A172 (cell line): ENCODE measurements at places on chromosomes 1 and 21.

DNA sequence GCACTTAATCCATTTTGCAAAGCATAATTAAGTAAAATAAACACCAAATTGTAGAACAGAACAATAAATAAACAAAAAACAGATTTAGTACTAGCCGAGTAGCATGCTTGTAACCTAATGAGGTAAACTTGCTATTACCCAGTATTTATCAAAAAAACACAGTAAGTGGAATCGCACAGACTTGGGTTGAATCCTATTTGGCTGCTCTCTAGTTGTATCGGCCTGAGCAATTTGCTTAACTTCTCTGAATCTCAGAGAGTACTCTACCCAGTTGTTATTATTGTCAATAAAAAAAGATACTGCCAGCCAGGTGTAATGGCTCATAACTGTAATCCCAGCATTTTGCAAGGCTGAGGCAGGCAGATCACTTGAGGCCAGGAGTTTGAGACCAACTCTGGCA is 664.3 kb downstream of the ADGRL2 start:
- no peak for DNase-seq

- DNase-seq: no peak
These were observed 145.5 kb downstream of the CRB1 start for GRCh38 chr1:197413564-197413963.

- DNase-seq: no peak
These were observed 74.0 kb upstream of the ZBTB18 start for GRCh38 chr1:243977094-243977493.

DNA sequence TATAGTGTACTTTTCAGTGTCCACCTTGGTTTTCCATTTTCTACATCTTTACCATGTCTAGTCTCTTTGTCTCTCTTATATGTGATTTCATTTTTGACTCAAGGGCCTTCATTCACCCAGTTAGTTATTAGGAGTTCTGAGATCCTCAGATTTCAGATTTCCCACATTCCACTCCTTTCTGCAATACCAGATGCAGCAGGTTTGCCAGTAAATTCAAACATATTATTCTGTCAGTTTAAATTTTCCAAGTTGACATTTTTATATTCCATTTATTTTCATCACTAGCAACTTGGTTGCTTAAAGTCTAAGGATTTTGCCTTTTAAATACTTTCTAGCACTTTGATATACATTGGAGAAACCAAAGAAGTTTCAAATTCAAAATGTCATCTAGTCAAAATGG is 42.4 kb downstream of the ABL2 start:
- DNase-seq: no peak

GRCh38 chr1:212237651-212238050 is 47.6 kb upstream of the PPP2R5A start:
- DNase-seq: no peak

DNA sequence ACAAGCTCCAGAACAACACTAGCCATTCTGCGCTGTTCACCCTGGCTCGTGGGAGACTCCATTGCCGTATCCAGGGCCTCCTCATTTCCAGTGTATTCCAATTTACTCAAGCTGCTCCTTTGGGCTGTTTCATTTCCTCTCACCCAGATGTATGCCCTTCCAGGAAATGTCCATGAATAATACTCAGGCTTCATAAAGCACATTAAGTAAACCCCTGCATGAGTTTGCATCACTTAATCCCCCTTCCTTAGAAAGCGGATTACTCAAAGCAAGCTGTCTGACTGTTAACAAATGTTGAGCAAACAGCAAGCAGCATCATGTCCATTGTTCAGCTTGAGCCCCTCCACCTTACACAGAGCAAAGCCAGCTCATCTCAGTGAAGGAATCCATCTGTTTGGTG is 403.6 kb upstream of the PBX1 start:
- DNase-seq: no peak

- DNase-seq: no peak
These were observed 120.5 kb downstream of the IER5 start for GRCh38 chr1:181208967-181209366.

DNA sequence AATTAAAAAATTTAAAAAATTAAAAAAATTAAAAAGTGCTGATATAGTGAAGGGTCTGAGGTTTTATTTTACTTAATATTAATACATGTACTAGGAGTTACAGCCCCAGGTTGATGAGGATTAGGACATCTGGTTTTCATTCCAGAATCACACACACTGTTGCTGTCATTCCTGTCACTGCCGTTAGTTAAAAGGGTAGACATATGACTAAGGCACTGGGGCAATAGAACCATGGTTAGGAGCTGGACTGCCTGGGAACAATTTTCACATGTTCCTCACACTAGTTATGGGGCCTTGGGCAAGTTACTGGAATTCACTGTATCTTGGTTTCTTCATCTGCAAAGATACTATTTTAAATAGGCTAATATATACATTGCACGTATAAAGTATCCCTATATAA is 191.8 kb upstream of the DPYD start:
- DNase-seq: no peak

DNA sequence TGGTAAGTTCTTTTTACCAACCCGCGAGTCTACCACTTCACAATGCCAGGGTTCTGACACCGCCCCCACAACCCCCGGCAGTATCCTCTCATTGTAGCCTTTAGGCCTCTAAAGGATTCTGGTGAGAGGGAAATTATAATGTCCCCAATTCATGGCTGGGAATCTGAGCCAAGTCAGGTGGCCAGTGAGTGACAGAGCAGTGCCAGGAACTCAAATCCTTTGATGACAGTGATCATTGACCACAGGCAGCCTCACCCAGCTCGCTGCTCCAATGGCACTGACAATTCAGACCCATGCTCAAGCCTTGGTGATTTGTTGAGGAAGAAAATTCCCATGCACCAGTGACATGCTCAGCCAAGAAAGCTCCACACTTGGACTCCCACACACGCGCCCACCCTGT is 63.4 kb upstream of the CSF1 start:
- no peak for DNase-seq

GRCh38 chr1:14149431-14149830 is 449.1 kb upstream of the KAZN start:
- DNase-seq: peak; percentile 62

DNA sequence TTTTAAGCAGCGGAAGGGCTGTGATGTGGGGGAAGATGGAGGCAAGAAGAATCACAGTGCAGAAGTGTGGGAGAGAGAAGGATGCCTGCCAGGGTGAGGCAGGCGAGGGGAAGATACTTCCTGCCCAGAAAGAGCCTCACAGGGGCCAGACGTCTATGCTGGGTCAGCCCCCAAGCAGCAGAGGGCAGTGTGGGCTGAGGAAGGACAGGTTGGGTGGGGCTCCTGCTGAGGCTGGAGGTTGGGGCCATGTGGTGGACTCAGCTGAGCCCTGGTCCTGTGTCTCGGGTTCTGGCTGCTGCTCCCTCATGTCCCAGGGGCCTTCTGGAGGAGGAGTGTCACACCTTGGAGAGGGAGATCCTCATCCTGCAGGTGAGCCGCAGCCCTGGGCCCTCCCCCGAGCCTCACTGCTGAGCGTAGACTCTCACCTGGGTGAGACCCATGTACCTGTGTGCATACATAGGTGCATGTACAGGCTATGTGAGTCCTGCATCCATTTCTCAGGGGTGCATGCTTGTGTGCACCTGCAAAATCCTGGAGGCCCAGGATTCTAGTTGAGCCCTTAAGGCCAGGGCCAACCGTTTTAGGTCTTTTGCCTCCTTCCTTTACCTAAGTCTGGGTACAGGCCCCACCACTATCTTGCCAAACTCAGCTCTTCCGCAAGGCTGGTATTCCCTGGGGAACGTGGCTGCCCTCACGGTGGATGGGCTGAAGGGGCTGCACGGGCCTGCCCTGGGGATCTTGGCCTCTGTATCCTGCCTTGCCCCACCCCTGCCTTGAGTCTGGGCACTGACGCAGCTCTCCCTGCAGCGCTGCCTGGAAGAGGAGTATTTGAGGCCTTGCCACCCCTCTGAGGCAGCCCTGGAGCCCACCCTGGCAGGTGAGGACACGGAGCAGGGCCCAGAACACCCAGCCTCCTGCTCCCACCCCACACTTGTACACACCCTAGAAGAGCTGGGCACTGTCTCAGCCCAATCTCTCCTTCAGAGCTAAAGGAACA is 3.7 kb downstream of the CCDC24 start:
- DNase-seq: no peak

GRCh38 chr1:234893725-234894630 is 234.7 kb downstream of the TOMM20 start:
- no peak for DNase-seq

- DNase-seq: no peak
These were observed 101.4 kb upstream of the PDE4B start for GRCh38 chr1:65691152-65691900.

- DNase-seq: no peak
These were observed 47.3 kb downstream of the AKT3 start for GRCh38 chr1:243802736-243803135.

GRCh38 chr1:98468111-98468717 is 193.3 kb upstream of the SNX7 start:
- peak; percentile 46 for DNase-seq

GRCh38 chr1:108124622-108125311 is 75.4 kb downstream of the SLC25A24 start:
- no peak for DNase-seq

DNA sequence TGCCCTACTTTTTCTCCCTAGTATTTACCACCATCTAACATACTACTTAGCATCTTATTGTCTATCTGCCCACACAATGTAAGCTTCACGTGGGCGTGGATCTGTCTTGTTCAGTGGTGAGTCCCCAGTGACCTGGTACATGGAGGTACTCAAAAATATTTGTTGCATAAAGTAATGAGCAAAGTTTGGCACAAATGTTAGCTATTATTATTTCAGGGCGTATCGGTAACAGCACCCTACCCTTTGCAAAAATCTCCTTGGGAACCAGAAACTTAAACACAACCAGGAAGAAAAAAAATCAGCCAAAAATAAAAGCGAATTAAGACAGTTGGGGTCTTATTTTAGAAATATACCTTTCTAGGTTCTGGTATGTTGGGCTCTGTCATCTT is 454 bp upstream of the NENF start:
- DNase-seq: no peak

DNA sequence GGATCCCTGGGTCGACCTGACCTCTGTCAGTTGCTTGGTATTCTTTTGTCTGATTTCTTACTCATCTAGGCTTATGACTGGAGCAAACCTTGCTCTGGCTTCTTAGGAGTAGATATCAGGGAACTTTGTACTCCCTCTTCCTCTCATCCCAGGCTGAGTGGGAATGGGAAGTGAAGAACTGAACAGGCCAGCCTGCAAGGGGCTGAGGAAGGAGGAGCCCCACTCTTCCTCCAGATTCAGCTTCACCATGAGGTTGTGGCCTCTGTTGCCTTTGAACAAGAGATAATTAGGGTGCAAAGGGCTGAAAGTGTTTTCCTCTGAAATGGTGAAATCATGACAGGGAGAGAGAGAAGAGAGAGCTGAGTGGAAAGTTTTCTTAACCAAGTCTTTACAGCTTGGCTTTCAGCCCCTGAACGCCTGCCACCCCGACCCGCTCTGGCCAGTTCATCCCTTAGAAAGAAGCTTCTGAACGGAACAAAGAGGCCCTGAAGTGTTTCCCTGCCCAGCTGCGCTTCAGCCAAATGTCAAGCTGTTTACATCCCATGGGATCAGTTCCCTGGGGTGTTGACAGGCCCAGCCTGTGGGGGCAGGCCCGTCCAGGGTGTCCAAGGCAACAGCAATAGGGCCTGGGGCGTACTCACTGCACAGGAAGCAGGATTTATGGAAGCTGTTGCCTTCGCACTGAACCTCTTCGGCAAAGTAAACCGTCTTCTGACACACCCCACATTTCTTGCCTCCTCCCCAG is 11.2 kb downstream of the CSRP1 start:
- peak; percentile 75 for DNase-seq

DNA sequence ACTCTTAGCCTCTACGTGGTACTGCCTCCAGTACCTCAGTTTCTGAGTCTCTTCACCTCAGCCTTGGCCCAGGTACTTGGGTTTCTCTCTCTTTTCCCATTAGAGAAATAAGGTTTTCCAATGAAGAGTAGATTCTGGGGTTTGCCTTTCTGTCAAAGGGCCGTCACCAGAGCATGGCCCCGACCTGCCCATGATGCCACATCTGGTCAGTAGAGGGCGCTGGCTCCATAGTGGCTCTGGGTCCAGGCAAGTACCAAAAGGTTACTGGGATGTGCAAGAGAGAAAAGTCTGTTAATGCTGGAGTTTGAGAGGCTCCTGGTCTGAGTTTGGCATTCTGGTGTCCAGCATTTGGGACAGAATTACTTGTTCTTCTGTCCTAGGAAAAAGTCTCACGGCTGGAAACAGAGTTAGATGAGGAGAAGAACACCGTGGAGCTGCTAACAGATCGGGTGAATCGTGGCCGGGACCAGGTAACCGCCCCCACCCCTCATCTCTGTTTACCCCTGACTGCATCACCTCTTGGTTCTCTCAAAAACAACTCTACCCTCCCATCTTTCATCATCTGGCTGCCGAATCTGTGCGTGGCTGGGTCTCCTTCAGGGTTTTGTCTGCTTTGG is 5.3 kb upstream of the TUFT1 start:
- peak; percentile 82 for DNase-seq

- DNase-seq: peak; percentile 69
These were observed 14.9 kb upstream of the PAQR7 start for GRCh38 chr1:25890239-25891034.

DNA sequence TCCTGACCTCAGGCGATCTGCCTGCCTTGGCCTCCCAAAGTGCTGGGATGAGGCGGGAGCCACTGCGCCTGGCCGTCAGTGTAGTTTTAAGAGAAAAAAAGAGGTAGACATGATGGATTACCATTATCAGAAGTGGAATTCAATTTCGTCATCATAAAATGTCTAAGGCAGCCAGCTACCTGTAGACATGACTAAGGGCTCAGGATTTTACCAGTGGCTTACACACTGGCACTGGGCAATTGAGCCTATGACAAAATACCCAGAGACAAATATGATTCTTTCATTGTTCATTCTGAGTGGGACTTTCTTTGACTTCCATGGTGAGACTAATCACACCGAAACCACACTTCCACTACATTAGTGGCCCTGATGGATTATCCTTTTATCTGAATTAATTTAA is 181.5 kb downstream of the GABPA start:
- no peak for DNase-seq

- no peak for DNase-seq
These were observed 22.2 kb upstream of the RSPO1 start for GRCh38 chr1:37656881-37657280.

GRCh38 chr1:199081739-199082138 is 442.9 kb downstream of the PTPRC start:
- DNase-seq: no peak

GRCh38 chr1:203282720-203283542 is 22.4 kb upstream of the BTG2 start:
- DNase-seq: no peak

- no peak for DNase-seq
These were observed 2.9 kb downstream of the MACO1 start for GRCh38 chr1:25433389-25434186.

- DNase-seq: no peak
These were observed 1.3 kb downstream of the NCMAP start for GRCh38 chr1:24557220-24557619.

GRCh38 chr1:3588395-3588794 is 22.9 kb downstream of the MEGF6 start:
- DNase-seq: no peak

- no peak for DNase-seq
These were observed 41.9 kb downstream of the AHDC1 start for GRCh38 chr1:27562021-27562420.
